ENCODE measurements at places on chromosomes 5 and 9.
A peak's percentile ranks its signal among the peaks of the same experiment; 100 is the strongest.

DNA sequence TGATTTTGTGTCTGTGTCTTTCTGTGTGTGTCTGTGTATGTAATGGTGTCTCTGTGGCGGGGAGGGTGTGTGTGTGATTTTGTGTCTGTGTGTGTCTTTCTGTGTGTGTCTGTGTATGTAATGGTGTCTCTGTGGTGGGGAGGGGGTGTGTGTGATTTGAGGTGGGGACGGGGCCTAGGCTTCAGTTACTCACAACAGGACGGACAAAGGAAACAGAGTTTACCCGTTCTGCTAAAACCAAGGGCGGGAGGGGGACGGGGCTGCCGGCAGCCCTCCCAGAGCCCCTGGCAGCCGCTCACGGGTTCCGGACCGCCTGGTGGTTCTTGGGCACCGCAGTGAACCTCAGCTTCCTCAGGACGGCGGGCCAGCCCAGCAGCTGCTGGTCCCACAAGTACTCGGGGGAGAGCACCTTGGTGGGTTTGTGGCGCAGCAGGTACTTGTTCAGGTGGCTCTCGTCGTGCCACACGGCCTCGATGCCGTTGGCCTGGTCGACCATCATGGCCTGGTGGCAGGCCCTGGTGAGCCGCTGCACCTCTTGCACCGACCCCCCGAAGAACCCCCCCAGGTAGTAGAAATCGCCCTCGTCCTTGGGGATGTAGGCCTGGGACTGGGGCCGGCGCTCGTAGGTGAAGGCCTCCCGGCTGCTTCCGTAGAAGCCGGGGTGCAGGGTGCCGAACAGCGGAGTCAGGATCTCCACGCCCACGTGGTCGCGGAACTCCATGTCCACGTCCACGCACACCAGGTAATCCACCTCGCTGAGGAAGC is 19.4 kb downstream of the ABO start:
- no peak for DNase-seq

- DNase-seq = no peak
Measured at GRCh38 chr5:40799258-40799657, 1.1 kb upstream of the PRKAA1 start.

GRCh38 chr5:1661831-1662558 is 137.6 kb downstream of the MRPL36 start:
- no peak for DNase-seq

DNA sequence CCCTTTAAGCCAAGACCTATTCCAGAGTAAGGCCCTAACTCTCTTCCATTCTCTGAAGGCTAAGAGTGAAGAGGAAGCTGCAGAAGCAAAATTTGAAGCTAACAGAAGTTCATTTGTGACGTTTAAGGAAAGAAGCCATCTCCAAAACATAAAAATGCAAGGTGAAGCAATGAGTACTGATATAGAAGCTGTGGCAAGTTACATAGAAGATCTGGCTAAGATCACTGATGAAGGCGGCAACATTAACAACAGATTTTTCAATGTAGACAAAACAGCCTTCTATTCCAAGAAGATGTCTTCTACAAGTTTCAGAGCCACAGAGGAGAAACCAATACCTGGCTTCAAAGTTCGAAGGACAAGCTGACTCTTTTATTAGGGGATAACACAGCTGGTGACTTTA is 1143.4 kb downstream of the CDH12 start:
- DNase-seq = no peak

DNA sequence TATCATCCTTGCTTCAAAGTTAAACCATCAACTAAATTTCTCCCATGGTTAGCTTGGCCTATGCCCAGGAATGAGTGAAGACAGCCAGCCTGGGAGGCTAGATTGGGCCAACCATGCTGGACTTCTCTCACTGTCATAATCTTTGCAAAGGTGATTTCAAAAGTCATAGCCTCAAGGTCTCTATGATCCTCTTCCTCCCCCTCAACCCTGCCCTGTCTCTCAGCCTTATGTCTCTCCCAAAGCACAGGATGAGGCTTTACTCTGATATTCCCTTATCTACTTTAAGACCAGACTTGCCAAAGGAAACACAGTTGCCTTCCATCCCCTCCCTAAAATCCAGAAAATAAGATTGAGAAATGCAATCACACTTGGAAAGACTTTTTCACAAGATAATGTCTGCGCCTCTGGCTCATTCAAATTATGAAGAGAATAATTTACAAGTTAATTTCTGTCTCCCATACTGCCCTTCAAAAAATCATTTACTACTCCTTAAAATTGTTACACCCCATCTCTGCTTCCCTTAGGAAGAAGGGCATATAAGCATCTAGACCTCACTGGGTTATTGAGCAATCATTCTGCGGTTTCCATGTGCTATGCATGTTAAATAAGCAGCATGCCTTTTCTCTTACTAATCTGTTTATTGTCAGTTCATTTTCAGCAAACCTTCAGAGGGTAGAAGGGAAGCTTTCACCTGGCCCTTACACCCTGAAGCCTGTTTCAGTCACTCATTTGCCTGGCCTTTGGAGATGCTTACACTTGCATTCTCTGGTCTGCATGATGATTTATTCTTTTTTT is 113.8 kb upstream of the ANKRD55 start:
- DNase-seq = no peak

GRCh38 chr5:148858106-148858505 is 31.7 kb downstream of the ADRB2 start:
- DNase-seq = no peak

GRCh38 chr5:135533334-135533733 is 2.4 kb downstream of the NEUROG1 start:
- no peak for DNase-seq

DNA sequence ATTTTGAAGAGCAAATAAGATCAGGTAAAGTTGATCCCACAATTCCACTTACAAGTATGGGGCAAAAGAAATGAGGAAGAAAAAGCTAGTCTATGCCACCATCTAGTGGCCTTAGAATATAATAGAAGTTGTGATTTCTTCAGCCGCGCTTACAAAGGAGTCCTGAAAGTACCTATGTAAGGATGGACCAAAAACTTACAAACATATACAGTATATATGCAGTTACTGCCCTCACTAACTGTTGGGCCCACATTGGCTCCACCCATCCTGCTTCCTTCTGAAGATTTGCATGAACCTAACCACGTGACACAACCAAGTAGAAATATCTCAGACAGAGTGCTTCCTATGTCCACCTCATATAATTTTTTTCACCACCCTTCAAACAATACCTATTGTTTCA is 11.7 kb upstream of the OR13D1 start:
- DNase-seq = peak; percentile 47

- DNase-seq = peak; percentile 23
Measured at GRCh38 chr5:160919626-160920025, 67.6 kb upstream of the ATP10B start.
